ENCODE measurements at places on chromosomes 1 and 21.

GRCh38 chr21:46181953-46182547 lies 2.2 kb downstream of the SPATC1L start:
- no peak for DNase-seq

GRCh38 chr1:200634261-200635122 lies 13.9 kb upstream of the KIF14 start:
- DNase-seq: no peak

GRCh38 chr1:64679177-64679576 lies 65.7 kb upstream of the RAVER2 start:
- no peak for DNase-seq

DNA sequence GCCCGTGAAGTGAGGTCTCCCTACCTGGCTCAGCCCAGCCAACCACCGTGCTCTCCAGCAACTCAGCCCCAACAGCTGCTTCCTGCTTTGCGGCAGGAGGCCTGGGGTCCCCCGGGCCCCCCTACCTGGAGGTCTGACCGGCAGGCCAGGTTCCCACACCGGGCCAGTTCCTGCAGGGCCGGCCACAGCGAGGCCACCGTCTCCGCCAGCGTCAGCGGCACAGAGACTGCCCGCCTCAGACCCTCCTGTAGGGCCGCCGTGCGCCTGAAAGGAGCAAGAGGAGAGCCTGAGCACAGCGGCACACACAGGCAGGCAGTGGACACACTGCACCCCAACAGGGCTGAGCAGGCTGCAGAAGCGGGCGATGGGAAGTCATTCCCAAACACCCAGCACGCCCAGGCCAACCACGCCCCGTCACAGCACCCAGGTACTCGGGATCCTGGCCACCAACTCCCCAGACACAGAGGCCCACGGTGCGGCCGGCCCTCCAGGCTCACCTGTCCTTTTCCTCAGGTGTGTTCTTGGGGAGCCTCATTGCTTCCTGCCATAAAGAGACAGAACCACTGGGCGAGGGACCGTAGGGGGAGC lies 16.9 kb downstream of the FTCD start:
- DNase-seq: no peak

- no peak for DNase-seq
These were observed 55.6 kb downstream of the UCK2 start for GRCh38 chr1:165883056-165883455.

- no peak for DNase-seq
These were observed 107.6 kb downstream of the LHX9 start for GRCh38 chr1:198024782-198025181.

GRCh38 chr1:17347769-17348592 lies 24.0 kb upstream of the PADI6 start:
- DNase-seq: no peak

- DNase-seq: no peak
These were observed 708.2 kb downstream of the BRINP3 start for GRCh38 chr1:189769448-189769847.

- DNase-seq: no peak
These were observed 14.1 kb upstream of the KIAA0040 start for GRCh38 chr1:175206687-175207086.

GRCh38 chr1:111269825-111270406 lies 20.7 kb upstream of the CHIA start:
- DNase-seq: no peak

GRCh38 chr1:163085041-163085903 lies 16.1 kb downstream of the RGS4 start:
- DNase-seq: no peak

GRCh38 chr1:222283147-222283768 lies 264.6 kb downstream of the HHIPL2 start:
- no peak for DNase-seq

GRCh38 chr1:47894410-47895278 lies 102.5 kb downstream of the TRABD2B start:
- no peak for DNase-seq

DNA sequence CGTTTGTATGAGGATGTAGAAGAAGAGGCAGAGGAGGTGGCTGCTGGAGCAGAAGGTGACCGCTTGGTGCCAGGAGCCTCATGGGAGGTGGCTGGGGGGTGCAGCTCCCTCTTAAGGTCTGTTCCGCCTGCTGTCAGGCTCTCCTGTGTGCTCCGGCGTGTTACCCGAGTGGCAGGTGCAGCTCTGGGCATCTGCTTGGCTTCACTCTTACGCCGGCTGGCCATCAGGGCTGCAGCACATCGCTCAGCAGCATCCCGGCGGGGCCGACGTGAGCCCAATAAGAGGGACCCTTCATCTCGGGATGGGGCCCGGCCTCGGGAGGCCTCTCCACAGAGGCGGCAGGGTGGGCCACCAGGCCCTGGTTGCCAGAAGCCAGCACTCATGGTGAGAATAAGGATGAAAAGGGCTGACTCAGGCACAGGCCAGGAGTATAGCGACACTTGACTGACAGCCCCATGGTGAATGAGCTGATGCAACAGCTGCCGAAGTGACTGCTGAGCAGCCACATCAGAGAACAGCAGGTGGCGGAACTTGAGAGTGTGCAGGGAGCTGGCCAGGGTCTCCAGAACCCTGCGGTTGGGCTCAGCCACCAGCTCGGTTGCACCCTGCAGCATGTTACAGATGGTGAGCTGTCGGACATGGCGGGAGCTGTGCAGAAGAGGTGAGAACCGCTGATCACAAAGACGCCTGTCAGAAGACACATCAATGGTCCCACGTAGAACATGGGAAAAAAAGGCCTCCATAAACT lies 17.5 kb downstream of the LRRC41 start:
- DNase-seq: no peak

GRCh38 chr1:224795591-224795990 lies 133.9 kb upstream of the DNAH14 start:
- no peak for DNase-seq

DNA sequence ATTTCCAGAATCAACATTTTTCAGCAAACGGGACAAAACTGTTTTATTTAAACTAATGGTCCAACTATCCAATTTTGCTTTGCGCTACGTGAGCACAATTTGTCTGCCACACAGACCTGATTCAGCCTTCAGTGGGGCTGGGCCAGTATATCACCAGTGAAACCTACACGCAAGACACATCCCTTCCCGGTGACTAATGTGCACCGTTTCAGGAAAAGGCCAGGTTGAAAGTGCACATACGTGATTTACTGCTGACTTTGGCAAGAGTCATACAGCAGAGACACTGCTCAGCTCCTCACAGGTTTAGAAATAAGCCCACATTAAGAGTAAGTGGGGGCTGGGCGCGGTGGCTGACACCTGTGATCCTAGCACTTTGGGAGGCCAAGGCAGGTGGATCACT lies 5.1 kb upstream of the TMEM51 start:
- no peak for DNase-seq

GRCh38 chr1:1664941-1665814 lies 6.4 kb upstream of the CDK11B start:
- DNase-seq: no peak

- DNase-seq: no peak
These were observed 3.7 kb upstream of the ACADM start for GRCh38 chr1:75720820-75721219.

DNA sequence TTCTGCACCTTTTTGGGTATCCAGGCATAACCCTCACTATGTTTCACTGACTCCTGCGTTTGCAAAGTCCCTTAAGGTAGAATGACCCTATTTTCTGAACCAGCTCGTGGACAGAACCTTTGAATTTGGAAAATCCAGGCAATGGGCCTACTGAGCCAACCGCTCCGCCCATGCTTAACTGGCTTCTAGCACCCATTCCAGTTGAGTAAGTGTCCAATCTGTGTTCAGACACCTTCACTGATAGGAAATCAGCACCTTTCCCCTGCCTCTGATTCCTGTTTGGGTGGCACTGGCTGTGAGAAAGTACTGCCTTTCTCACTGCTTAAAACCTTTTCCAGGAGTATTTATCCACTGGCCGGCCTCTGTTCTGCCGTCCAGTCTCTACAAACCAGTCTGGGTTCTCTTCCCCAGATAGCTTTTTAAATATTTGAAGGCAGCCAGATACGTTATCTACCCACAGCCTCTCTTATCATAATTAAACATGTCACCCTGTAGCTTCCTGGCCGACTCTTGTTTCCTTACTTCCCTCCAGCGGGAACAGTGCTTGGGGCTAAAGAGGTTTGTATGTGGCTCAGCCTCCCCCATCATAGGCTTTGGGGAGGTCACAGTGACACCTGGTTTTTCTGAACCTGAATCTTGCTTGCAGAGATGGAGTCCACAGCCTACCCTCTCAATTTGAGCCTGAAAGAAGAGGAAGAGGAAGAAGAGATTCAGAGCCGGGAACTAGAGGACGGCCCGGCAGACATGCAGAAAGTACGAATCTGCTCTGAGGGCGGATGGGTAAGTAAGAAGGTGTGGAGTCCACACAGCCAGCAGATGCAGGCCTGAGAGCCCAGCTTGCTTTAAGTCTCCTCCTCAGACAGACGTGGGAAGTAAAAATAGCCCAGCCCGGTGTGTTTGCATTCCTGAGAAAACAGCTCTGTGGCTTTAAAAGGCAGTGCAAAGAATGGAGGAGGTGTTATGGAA lies 1.3 kb downstream of the POGK start:
- no peak for DNase-seq

- no peak for DNase-seq
These were observed 18.3 kb downstream of the SYNC start for GRCh38 chr1:32684167-32684811.

- no peak for DNase-seq
These were observed 41.3 kb downstream of the DYRK1A start for GRCh38 chr21:37407719-37408420.

GRCh38 chr1:94335447-94335846 lies 82.7 kb upstream of the ABCD3 start:
- no peak for DNase-seq

DNA sequence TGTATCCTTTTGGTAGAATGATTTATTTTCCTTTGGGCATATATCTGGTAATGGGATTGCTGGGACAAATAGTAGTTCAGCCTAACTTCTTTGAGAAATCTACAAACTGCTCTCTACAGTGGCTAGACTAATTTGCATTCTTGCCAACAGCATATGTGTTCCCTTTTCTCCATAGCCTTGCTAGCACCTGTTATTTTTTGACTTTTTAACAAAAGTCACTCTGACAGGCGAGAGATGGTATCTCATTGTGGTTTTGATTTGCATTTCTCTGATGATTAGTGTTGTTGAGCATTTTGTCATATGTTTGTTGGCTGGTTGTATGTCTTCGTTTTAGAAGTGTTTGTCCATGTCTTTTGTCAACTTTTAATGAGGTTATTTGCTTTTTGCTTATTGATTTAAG lies 99.8 kb downstream of the UCK2 start:
- DNase-seq: no peak

- DNase-seq: no peak
These were observed 3.5 kb downstream of the TGFB2 start for GRCh38 chr1:218348628-218349071.

DNA sequence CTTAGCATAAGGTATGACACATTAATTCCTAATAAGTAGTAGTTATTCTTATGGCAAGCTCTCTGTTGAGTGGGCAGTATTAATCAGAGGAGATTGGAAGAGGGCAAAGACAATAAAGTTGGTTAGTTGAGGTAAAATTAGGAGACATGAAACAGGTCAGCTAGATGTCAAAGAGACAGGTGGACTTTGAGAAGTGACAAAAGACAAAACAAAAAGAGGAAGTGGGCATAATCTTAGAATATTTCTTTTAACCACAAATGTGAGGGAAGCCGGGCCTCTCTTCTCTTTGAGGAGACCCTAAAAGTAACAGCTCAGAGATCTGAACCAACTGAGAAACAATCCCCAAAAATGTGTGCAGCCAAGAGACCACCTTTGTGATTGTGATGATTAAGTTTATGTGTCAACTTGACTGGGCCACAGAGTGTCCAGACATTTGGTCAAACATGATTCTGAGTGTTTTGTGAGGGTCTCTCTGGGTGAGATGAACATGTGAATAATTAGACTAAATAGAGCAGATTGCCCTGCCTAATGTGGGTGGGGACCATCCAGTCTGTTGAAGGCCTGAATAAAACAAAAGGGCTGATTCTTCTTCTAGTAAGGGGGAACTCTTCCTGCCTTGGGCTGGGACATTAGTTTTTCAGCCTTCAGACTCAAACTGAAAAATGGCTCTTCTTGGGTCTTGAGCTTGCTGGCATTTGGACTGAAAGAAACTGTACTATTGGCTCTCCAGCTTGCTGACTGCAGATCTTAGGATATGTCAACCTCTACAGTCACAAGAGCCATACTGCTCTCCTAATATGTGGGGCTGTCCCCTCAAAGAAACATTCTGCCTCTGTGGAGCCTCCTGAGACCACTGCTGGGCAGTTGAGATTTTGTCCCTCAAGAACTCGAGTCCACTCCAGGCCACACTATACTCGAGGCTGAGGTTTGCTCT lies 40.0 kb downstream of the FCRL5 start:
- DNase-seq: no peak

GRCh38 chr1:160354388-160354985 lies 11.3 kb downstream of the NCSTN start:
- no peak for DNase-seq

- DNase-seq: no peak
These were observed 81.2 kb upstream of the EFHD2 start for GRCh38 chr1:15328351-15329103.

GRCh38 chr1:176469450-176470010 lies 6.6 kb downstream of the PAPPA2 start:
- no peak for DNase-seq
